ENCODE measurements at places on chromosomes 1 and 21.

- DNase-seq = no peak
These were observed 8.6 kb upstream of the FCMR start for GRCh38 chr1:206930210-206930798.

DNA sequence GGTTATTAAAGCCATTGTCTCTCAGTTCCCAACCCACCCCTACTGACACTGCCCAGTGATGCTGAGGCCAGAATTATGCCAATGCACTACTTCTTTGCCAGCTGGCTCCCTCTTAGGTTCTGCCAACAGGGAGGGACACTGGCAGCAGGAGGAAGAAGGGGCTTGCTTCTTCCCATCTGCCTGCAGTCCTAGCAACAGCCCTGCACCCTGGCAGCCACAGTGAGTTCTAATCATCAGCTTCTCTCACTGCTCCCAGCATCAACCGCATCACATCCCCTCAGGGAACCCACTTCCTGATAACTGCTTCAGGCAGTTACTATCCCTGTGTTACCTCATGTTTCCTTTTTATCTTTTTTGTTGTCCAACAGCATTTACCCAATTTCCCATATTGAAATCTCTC, 86.2 kb downstream of the UBR4 start:
- no peak for DNase-seq

DNA sequence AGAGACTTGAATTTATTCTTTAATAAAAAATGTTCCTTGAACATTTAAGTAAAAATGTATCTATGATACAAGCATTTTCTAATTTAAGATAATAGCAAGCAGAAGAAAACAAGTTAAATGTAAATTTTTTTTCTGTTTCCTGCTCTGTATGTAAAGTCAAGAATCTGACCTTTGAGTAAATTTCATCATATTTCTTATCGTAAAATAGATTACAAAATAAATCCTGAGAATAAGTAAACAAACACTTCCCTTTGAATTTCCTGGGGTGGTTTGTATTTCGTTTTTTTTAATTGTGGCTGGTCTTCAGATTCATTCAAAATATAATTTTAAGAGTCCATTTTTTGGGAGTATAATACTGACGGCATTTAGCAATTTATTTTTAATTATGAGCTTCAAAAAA, 77.6 kb downstream of the POU2F1 start:
- no peak for DNase-seq

DNA sequence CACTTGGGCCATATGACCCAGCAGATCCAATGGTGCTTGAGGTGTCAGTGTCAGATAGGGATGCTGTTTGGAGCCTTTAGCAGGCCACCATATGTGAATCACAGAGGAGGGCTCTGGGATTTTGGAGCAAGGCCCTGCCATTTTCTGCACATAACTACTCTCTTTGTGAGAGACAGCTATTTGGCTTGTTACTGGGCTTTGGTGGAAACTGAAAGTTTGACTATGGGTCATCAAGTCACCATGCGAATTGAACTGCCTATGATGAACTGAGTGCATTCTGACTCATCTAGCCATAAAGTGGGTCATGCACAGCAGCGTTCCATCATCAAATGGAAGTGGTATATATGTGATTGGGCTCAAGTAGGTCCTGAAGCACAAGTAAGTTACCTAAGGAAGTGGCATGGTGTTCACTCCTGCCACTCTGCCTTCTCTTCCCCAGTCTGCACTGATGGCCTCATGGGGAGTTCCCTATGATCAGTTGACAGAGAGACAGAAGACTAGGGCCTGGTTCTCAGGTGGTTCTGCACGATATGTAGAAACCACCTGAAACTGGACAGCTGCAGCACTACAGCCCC, 447.3 kb downstream of the AGBL4 start:
- no peak for DNase-seq

GRCh38 chr1:63877021-63877767, 103.4 kb downstream of the ROR1 start:
- no peak for DNase-seq

GRCh38 chr1:17123196-17124045, 4.2 kb upstream of the PADI2 start:
- DNase-seq = no peak

DNA sequence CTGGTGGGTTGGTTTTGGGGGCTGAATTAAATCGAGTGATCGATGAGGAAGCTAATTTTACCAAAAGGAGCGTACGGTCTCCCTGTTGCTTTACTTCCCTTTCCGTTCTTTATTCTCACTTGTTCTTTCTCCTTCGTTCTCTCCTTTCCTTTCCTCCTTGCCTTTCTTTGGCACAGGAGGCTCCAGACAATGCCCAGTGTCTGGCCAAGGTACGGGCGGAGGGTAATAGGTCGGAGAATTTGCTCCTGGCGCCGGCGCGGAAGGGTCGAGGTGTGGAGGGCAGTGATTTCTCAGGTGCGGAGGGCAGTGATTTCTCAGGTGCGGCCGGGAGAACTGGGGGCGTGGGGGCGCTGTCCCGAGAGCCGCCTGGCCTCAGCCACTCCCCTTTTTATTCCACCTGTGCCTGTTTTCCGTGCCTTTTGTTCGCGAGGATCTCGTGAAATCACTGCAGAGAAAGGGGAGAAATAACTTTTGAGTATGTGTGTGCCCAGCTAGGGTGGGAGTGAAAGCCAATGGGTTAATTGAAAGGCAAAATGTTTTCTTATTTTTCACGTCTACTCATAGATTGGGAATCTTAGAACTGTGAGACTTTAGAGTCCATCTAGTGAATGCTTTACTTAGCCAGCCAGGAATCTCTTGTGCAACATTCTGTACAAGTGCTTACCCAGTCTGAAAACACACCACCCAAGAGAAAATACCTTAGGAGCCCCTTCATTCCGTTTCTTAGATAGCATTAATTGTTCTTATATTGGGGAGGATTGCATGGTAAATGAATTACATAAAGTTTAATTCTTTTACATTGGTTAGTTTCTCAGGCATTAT, 1.3 kb downstream of the FNBP1L start:
- no peak for DNase-seq

GRCh38 chr1:40184193-40184592, 23.0 kb downstream of the RLF start:
- DNase-seq = no peak

DNA sequence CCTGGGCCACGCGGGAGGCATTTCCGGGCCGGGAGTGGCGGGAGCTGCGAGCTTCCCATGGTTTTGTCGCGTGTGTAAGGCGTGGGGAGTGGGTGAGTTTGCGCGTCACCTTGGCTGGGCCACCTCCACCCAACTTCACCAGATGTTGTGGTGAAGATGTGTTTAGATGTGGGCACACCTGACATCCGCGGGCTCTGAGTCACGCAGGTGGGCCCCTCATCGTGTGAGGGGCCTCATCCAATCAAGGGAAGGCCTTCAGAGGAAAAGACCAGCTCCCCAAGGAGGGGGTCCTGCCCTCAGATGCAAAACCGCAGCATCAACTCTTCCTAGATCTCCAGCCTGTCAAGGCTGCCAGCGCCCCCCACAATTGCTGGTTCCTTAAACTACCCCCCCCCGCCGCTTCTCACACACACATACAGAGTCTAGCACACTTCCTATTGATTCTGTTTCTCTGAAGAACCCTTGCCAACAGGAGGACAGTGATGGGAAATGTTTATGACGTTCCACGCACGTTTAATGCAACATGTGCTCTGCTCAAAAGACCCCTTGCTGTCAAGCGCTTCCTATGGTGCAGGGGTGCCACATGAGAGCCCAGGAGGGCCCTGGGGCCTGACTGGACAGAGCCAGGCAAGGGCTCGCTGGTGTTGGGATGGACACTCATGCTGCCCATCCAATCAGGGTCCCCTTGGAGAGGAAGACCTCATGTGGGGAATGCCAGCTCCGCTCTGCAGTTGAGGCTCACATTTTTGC, 11.9 kb downstream of the ACTRT2 start:
- no peak for DNase-seq

DNA sequence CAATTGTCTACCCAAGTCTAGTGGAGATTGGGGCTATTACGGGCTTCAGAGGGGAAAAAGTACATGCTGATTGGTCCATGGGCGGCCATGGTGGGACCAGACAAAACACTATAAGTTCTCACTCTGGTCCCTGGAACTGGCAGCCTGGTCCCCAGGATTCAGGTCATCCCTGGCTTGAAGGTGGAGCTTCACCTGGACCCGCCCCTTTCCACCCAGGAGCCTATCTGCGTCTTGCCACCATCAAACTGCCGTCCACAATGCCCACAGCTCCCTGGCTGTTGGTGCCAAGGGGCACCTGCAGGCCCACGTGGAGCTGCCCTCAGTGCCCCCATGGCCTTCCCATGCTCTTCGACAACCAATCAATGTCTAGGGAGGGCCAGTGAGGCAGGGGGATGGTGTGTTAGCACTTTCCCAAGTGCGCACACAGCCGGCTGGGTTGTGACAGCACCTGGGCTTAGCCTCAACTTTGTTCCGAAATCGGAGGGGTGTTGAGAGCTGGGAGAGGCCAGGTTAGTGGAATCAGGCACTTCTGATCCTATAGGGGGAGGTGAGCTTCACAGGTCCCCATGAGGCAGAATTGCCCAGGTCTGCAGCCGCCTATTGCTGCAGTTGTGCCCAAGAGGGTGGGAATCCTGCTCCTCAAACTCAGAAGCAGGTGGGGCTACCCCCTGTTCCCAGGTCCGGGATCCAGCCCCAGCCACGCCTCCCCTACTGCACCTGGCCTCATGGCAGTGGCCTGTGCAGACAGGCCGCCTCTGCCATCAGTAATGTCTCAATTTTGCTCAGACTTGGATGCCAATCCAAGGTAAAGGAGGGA, 1369.4 kb upstream of the PRMT6 start:
- DNase-seq = no peak

- DNase-seq = no peak
These were observed 66.2 kb downstream of the SGIP1 start for GRCh38 chr1:66599899-66600737.

GRCh38 chr1:167713330-167714081, 8.3 kb upstream of the MPZL1 start:
- DNase-seq = no peak

DNA sequence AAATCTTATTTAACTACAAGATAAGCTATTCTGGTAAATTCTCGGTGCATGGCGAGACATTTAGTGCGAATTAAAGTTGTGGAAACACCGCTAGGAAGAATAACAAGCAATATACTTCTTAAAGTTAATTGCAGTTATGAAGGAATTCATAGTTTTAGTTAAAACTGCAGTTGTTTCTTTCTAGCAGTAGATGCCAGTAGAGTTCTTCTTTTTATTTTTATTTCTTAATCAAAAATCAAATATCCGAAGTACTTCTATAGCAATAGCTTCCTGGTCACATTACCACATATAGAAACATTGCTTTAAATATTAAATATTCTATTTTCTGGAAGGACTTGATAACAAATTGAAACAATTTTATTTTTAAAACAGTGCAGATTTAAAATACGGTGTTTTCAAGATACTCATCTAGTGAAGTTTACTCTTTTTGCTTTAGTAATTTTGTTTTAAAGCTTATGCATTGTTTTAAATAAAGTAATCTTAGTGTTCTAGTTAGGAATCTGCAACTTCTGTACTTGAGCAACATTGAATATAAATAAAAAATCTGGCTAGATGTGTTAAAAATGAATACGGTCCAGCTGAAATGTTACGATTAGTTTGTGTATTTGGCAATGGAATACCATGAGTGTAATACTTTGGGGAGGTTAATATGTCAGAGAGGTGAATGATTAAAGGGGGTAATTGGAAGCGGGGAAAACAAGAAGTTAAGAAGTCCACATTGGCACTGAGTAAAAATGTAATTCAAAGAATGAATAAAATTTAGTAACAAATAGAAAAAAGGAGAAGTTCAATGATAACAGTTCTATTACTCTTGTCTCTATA, 2.7 kb upstream of the PRKACB start:
- no peak for DNase-seq

GRCh38 chr1:204345438-204345841, 14.3 kb downstream of the PLEKHA6 start:
- no peak for DNase-seq

GRCh38 chr1:109963864-109964263, 20.7 kb upstream of the AHCYL1 start:
- no peak for DNase-seq

DNA sequence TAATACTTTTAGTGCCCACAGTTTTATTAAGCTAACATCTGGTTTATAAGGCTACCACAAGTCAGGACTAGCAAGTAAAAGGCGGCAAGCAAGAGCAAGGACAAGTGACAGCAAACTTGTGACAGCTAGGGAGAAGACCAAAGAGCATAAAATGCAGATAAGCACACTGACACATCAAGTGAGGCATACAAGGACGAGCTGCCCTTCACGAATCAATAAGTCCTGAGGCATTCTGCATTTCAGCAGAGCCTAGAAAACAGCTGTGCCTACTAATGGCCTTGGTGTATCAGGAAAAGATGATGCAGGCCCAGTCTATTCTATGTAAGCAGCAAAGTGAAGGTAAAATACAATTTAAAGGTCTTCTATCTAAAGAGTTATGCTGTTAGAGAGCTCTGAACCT, 74.8 kb downstream of the KRTAP19-8 start:
- DNase-seq = no peak

- no peak for DNase-seq
These were observed 38.8 kb downstream of the NPHP4 start for GRCh38 chr1:5953386-5953785.

DNA sequence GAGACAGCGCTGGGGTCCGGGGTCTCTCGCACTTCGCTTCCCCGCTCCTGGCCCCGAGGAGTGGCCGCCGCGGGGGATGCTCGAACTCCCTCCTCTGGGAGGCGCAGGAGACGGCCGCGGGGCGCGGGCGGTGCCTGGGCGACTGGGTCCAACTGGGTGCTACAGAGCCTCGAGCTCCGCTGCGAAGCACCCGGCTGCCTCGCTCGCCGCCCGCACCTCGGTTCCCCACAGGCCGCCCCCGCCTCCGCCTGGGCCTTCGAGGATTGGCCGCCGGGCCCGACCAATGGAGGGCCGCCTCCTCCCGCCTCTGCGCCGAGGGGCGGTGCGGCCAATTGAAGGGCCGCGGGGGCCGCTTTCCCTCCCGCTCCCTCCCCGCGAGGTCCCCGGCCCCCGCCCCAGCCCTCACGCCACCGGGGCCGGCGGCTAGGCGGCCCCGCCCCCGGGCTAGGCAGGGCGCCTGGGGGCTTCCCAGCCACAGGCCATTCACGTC, at the start of gene CNN3:
Gene CNN3 (minus strand): TSS at position 196 of the 490 bp plus-strand sequence. CDS start 216 bp downstream, outside the sequence.
- DNase-seq = no peak

DNA sequence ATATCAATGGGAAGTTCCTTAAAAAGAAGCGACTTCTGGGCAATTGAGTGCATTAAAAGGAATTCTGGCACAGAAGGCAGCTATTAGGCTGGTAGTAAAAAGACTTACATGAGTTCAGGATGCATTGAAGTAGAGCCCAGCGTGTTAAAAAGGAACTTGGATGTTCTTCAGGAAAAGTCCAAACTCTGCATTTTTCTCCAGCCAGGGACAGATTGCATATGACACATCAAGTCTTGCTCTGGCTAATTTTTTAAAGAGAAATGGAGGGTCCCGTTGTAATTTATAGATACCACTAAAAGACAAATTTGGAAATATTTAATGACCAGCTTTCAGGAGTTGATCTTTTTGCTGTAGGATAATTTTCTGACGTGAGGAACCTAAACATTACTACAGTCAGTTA, 1.2 kb downstream of the TPRG1L start:
- DNase-seq = no peak

DNA sequence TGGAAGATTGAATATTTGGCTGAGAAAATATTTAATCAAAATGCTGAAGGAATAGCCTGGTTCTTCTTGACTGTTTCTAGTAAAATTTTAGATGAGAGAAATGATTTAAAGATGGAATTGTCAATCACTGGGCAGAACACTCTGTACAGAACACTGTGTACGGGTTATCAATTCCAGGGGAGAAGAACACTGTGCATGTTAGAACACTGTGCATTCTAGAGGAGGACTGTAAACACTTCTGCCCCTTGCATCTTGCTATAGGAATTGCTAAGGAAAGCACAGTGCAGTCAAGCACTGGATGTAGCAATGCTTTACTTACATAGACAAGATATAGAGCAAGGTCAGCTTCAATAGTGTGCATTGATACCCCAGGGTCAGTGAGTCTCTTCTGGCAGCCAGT, 98.7 kb downstream of the RWDD3 start:
- no peak for DNase-seq

Data from kidney epithelial cell (primary cell).